ENCODE measurements at places on chromosomes 3 and 15. TPM values are rescaled to one million over a fixed set of nuclear protein-coding genes. Genes with fewer than 3 reads are reported as not detected.
A peak's percentile ranks its signal among the peaks of the same experiment; 100 is the strongest.

DNA sequence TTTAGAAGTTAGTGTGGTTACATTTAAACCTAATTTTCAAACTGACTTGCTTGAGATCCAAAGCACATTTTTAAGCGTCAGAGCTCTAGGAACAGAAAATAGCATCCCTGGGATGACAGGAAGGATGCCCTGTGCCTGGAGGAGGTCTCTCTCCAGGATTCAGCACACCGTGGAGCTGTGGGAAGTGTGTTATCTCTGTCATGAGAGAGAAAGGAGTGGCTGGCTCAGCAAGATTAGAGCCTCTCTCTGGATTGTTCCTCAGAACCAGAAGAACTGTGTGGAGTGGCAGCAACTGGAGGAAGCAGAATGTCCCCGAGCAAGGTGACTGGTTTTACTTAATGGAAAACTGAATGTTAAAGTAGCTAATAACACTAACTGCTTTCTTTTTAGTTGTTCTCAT, 233.6 kb upstream of the TGFBR2 start:
- no peak for DNase-seq

- DNase-seq, result no peak
Observed at GRCh38 chr3:137110392-137110996, 152.7 kb downstream of the IL20RB start.

GRCh38 chr3:191120447-191121298, 78.4 kb upstream of the OSTN start:
- no peak for DNase-seq

DNA sequence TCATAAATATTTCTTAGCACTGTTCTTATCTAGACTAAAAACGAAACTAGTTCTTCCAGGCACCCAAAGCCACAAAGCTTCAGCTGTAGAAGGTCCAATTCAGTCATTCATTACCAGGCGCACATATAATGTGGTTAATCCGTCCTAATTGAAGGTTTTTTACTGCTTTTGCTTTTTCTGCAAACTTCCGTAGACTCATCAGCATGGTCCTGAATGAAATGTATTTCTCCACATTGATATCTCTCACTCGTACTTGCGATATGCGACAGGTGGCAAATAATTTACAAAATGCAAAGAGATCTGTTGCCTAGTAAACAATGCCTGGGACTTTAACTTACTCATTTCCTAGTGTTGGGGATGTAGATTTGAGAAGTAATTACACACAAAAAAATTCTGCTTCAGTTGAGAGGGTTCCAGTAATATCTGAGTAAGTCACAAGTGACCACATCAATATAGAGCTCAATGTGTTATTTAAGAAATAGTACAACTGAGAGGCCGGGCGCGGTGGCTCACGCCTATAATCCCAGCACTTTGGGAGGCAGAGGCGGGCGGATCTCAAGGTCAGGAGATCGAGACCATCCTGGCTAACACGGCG, 75.0 kb upstream of the MBNL1 start:
- DNase-seq, result no peak

- no peak for DNase-seq
Observed at GRCh38 chr15:86915811-86916331, 836.2 kb downstream of the AGBL1 start.

- DNase-seq, result no peak
Observed at GRCh38 chr15:40240619-40241221, 1.9 kb downstream of the PAK6 start.

- peak; percentile 57 for DNase-seq
Observed at GRCh38 chr15:70327856-70328678, 230.3 kb upstream of the TLE3 start.

- no peak for DNase-seq
Observed at GRCh38 chr15:61649046-61649445, 411.2 kb downstream of the VPS13C start.

PP2D1 gene
- total RNA-seq, result not detected

GRCh38 chr3:122992676-122993075, 34.9 kb downstream of the SEMA5B start:
- DNase-seq, result no peak
